ENCODE measurements at places on chromosomes 7 and 10. TPM values are rescaled to one million over a fixed set of nuclear protein-coding genes. Genes with fewer than 3 reads are reported as not detected.

GRCh38 chr7:32577421-32577820 is 82.1 kb downstream of the AVL9 start:
- ATAC-seq = no peak

DNA sequence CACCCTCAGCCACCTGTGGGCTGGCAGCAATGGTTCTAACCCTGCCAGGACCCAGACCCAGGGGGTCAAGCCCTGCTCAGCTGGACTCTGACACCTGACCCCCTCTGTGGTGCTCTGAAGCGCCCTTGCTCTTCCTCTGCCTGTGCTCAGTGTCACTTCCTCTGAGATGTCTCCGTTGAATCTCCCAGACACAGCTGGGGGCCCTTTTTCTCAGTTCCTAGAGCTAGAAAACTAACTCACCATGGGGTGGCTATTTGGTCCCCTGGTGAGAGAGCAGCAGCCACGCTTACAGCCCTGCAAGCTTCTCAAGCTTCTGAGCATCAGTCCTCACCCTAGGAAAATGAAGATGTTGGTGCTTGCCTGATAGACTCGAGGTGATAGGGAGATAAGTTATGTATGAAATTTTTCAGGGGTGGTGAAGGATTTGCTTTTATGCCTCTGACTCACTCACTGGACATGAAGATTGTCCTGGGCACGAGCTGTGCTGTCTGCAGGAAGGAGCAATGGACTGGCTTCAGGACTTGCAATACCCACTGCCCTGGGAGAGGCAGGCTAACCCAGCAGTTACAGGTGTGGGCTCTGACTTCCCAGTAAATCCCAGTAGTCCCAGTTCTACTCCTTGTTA is 29.6 kb downstream of the COL13A1 start:
- no peak for ATAC-seq

The GCC1 gene
- 15.7 TPM for total RNA-seq

The AS3MT gene
- total RNA-seq = 9.7 TPM

The CALCR gene
- total RNA-seq = not detected

GRCh38 chr10:69801434-69802315 is at the start of gene COL13A1:
COL13A1 (plus strand) TSS chr10:69801906; CDS start chr10:69802424, 518 bp downstream.
- ATAC-seq = peak; percentile 24
